Activated CD4-positive, alpha-beta T cell treated with anti-CD3 and anti-CD28 coated beads for 36 hours (primary cell): ENCODE measurements at places on chromosomes 13 and 19.

DNA sequence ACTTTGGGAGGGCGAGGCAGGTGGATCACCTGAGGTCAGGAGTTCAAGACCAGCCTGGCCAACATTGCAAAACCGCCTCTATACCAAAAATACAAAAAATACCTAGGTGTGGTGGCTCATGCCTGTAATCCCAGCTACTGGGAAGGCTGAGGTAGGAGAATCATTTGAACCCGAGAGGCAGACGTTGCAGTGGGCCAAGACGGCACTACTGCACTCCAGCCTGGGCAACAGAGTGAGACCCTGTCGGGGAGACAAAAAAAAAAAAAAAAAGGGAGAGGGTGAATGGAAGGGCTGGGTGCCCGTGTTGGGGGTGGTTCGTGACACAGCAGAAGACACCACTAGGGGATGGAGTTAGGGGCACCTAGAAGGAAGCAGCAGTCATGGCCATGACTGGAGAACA, 10.8 kb downstream of the CFD start:
- DNase-seq = no peak

- DNase-seq = no peak
Observed at GRCh38 chr13:31880851-31881494, 141.6 kb downstream of the RXFP2 start.

GRCh38 chr13:30802501-30802900, 67.2 kb downstream of the ALOX5AP start:
- DNase-seq = no peak

DNA sequence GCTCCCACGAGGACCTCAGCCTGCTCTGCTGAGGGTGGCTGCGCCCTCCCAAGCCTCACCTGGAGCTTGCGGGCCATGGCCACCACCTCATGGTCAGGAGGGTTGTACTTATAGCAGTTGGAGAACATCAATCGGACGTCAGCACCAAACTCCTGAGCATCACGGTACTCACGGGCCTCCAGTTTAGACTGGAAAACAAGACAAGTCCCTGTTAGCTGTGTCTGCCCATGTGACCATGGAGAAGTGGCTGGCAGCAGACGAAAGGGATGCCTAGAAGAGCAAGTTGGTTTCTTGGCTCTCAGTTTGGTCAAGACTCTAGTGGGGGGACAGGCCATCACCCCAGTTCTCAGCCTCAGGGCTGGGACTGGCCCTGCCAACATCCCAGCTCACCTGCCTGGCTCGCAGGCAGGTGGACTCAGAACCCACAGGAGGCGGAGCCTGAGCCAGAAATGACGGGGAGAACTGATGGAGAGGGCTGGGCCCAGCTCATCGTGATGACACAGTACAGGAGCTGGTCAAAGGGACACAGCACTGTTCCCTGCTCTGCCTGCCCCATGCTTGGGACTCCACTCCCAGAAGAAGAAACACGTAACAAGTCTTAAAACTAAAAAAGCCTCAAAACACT, 31.2 kb upstream of the EPHX3 start:
- no peak for DNase-seq

- no peak for DNase-seq
Observed at GRCh38 chr19:16671652-16672274, 10.8 kb downstream of the TMEM38A start.

GRCh38 chr13:79541426-79542049, 60.6 kb downstream of the NDFIP2 start:
- DNase-seq = no peak

DNA sequence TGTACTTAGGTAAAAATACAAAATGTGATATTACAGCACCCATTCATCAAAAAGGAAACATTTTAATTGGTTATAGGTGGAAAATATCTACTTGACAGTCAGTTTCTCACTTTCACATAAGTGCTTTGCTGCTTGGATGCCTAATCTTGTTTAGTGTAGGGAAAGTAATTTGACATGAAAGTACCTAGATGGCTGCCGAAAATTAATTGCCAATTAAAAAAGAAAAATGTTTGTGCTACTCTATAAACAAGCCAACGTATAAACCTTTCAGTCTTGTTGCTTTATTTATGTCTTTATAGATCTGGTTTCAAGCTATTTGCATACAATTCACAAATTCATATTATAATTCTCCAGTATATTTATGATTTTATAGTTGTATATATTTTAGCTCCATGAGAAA, 729.9 kb downstream of the DACH1 start:
- DNase-seq = no peak

- DNase-seq = no peak
Observed at GRCh38 chr19:16017138-16017490, 59.2 kb upstream of the TPM4 start.

DNA sequence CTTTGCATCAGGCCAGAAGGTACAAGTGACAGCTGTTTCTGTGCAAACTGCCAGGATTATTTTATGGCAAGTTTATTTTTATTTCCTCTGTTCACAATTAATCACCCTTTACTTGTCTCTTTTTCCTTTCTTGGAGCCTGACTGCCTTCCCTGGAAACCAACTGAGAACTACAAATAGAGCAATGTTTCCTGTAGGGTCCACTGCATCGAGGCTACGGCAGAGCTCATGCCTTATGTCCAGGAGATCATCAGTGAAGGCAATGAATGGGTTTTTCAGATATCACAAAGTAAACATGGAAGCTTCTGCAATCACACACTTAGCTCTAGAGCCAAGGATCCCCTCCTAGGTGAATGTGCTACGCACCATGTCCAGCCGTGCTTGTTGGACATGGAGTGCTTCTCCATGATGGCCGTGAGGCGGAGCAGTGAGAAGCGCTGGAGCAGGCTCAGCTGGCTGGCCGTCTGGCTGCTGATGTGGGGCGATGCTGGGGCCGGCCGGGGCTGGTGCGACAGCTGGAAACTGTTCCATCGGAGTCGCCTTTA, 110.9 kb downstream of the KL start:
- no peak for DNase-seq

GRCh38 chr13:76035711-76036110, 399.6 kb downstream of the LMO7 start:
- no peak for DNase-seq

DNA sequence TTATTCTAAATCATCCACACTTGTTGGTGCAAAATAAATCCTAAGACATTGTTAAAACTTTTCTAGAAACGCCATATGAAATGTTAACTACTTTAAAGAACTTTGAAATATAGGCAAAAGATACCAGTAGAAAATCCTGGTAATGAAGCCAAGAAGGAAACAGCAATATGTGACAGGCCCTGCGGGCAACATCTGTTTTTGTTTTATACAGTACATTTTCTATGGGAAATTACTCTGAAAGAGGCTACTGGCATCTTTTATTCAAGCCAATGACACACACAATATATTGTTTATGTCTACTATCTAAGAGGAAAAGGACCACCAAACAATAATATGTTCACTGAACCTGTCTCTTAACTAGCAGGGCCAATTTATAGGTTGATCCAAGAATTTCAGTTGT, 829.7 kb downstream of the PCDH17 start:
- DNase-seq = no peak

DNA sequence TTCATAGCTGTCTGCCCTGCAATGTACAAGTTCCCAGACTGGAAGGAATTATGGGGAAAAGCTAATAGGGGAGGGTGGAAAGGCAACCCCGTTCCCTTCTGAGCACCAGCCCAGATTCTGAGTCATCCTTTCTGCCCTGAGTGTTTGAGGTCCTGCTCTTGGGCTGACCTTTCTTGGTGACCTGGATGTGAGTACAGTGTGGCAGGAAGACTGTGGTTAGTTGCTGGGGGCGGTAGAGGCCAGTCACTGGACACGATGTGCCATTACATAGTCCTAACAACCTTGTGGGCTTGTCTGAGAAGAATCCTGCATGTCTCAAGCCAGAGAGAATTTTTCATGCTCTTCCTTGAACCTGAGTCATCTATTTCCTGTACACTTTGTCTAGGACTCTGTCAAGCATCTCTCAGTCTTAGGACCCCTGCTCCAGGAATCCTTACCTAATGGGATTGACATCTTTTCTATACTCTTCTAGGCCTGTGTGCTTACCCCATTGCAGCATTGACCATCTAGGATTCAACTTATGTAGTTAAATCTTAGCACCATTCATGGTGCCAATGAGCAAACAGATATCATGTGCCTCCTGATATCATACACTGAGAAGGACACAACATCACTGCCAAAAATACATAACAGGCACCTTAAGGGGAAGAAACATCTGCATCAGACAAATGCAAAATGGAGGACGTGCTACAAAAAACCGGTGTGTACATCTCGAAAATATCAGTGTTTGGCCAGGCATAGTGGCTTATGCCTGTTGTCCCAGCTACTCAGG, 8.1 kb upstream of the ANGPTL4 start:
- no peak for DNase-seq

DNA sequence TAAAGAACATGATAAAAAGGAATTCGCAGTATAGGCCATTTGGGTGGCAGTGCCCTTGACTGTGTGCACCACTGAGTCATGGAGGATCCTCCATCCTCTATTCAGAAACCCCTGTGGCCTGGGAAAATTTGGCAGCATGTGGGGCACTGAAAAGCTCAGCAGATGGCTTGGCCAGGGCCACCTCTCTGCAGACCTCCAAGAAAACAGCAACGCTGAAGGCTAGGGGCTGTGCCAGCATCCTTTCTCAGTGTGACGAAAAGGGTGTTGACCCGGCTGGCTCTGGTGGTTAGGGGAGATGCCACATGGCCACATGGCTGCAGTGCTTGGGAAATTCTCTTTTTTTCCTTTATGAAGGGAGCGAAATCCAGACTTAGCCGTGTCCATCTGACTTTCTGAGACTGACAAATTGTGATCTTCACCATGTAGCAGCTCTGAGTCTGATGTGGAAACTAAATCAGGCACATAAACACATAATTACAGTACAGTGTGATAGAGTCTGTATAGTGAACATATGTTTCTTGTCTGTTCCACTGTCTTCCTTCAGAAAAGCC, 178.0 kb downstream of the KCTD12 start:
- DNase-seq = no peak

DNA sequence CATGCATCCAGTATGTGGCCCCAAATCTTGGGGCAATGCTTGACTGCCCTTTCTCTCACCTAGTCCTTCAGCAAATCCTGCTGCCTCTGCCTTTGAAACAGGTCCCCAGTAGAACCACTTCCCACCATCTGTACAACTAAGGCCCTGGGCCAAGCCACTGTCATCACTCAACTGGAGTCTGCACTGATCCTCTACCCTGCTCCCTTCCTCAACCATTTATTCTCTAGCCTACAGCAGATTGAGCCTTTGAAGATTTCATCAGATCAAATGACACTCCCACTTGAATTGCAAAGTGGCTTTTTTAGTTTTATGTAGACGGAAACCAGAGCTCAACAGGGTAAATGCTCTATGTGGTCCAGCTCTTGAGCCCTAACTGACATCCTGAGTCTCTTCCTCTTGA, 43.5 kb downstream of the ATP8A2 start:
- no peak for DNase-seq

DNA sequence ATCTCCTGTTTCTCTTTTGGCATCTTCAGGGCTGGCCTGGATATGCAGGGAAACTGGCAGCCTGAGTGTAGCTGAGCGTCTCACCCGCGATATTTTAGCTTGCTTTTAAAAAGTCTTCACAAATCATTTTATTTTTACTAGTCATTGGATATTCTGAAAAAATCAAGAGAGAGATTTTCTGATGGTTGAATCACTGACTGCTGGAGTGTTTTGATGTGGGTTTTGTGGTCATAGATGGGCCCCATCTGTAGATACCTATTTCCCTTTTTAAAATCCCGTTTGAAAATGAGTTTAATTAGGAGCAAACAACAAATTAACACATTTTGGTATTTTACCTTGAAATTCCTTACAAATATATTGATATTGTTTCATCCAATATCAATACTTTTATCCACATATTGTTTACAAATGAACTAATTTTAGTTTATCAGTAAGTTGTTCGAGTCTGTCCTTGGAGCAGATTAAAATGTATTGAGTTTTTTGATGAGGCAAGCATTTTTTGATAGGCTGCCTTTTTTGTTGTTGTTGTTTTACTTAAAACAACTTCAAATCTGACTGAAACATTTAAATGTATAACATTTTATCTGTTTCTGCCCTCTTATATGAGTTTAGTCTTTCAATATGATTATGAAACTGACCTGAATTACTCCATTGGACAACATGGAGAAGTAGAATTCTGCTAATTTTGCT, 21.5 kb upstream of the OXGR1 start:
- peak; percentile 23 for DNase-seq

- no peak for DNase-seq
Observed at GRCh38 chr19:46945694-46946489, 73.7 kb upstream of the NPAS1 start.

DNA sequence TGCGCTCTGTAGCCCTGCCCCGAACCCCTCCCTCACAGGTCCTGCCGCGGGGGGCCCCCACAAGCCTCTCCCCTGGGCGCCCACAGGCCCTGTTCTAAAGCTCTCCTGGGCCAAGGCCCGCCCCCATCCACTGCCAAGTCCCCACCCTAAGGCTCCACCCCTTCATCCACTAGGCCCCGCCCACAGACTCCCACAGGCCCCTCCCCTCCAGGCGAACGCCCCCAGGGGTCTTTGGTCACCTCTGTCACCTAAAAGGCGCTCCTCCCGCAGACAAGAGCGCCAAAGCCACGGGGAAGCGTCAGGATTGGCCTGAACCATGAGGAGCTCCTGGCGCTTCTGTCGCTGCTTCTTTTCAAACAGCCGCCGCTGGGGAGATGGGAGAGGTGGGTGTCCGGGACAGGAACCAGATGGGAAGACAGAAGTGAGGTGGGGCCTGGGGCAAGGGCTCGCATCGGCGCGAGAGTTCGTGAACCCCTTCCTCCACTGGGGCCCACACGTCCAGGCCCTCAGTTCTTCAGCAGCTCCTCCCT, 2.3 kb downstream of the TULP2 start:
- peak; percentile 78 for DNase-seq

GRCh38 chr19:17156296-17156946, 58.7 kb upstream of the USE1 start:
- DNase-seq = no peak

- peak; percentile 27 for DNase-seq
Observed at GRCh38 chr13:24613755-24614154, 66.5 kb upstream of the ATP12A start.

DNA sequence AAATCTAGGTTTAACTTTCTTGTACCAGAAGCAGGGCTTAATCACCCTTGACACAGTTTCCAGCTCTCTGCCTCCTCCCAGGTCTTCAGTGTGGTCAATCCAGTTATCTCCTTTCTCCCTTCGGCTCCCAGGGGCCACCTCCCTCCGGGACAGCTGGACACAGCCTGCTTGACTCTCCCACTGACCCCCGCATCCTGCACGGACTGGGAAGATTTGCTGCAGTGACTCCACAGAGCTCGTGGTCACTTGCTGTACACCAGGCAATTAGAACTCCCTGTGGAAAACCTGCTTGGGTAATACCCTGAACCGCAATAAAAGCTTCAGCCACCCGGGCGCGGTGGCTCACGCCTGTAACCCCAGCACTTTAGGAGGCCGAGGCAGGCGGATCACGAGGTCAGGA, 116.5 kb downstream of the NUFIP1 start:
- no peak for DNase-seq

- no peak for DNase-seq
Observed at GRCh38 chr13:98846521-98846920, 94.0 kb upstream of the SLC15A1 start.

DNA sequence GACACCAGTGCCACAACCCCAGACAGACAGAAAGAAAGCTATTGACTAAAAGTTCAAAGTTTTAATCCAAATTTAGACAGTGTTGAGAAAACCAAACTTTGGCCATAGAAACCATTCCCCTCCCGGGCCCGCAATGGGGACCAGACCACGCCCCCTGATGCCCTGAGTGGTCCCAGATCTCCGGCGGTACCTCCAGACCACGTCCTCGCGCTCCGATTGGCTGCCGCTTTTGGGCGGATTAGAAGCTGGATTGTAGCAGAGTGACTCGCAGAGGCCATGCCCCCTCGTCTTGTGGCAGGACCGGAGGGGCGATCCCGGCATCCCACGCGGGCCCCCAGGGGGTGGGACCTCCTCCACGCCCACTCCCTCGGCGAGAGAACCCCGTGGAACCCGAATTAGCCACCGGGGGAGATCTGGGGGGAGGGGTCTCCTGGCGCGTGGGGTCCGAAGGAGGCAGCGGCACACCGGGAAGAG, 797 bp upstream of the HSD17B14 start:
- DNase-seq = peak; percentile 86
